ENCODE measurements at places on chromosomes 1 and 21.

- no peak for DNase-seq
Observed at GRCh38 chr1:185559684-185560331, 174.4 kb upstream of the HMCN1 start.

DNA sequence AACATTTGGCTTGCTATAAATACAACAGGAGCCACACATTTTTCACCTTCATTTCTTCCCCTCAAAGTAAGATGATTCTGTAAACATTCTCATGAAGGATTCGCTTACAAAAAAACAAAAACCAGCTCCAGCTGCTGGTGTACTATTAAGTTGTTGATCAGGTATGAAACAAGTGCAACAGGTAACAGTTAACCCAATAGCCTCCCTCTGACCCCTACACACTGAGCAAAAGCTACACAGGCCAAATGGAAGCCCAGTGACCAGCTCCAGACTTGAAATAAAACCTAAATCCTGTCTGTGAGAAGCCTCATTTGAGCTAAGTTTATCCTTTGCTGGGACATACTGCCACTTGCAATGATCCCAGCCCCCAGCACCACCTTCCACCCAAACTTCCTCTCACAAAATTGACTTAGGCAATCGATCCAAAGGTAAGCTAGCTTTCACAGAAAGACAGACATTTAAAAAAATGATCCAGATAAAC is 991 bp downstream of the TIAM1 start:
- no peak for DNase-seq

GRCh38 chr1:247905910-247906503 is 10.6 kb downstream of the OR2W3 start:
- no peak for DNase-seq

DNA sequence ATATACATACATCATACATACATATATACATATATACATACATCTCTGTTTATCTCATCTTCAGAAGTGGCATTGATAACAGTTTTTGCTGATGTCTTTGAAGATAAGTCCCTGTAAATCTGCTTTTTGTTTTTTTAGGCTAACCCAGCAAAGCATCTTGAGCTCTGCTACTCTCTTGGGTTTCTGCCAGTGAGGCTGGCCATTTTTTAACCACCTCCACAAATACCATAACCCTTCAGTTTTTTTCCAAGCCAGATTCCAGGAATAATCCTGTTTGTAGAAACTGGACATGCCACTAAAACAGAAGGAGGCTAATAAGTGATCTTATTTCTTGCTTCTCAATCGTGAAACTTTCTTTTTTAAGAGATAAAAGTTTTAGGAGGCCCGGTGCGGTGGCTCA is 21.6 kb downstream of the SDHC start:
- DNase-seq = no peak

DNA sequence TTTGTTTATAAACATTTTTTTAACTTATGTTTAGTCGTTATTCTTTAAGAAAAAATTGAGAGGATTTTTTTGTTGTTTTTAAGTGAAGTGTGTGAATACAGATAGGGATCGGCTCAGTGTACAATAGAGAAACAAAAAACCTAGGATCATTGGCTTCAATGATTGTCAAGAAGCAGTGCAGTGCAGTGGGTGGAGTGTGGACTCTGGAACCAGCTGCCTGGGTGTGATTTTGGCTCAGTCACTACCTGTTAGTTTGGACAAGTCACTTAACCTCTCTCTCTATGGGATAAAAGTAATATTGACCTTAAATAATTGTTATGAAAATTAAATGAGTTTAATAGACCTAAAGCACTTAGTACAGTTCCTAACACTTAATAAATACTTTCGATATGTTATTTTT is 41.3 kb downstream of the SCCPDH start:
- DNase-seq = no peak

DNA sequence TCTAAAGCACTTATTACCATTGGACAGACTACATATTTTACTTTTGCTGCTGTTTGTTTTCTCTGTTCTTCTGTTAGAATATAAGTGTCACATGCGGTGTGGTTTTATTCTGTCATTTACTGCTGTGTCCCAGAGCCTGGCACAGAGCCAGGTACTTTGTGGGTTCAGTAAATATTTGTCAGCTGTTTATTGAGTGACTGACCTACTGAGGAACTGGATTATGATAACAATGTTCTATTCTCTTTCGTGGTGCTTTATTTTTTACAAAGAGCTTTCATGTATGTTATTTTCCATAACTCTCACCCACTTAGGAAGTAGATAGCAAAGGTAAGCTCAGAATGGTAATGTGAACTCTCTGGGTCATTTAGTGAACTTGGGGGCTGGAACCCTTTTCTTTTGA is 118.8 kb downstream of the RWDD3 start:
- peak; percentile 97 for DNase-seq

DNA sequence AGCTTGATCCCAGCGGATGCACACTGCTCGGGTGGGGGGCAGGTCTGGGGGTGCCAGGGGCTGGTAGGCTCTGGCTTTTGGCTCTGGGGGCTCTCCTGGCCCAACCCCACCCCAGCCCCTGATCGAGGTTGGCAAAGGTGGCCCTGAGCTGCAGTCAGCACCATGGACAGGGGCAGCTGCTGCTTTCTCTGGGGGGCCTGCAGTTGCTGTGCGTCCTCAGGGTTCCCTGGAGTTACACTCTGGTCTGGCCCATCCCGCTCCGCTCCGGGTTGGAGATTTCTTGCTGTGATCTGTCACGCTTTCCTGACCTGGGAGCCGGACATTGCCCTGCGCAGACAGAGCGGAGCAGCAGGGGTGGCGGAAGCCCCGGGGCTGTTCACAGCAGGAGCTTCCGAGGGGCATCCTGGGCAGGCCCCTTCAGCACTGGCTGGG is 8.0 kb upstream of the PLCH2 start:
- no peak for DNase-seq

- DNase-seq = no peak
Observed at GRCh38 chr1:19488136-19488535, 2.8 kb upstream of the CAPZB start.

DNA sequence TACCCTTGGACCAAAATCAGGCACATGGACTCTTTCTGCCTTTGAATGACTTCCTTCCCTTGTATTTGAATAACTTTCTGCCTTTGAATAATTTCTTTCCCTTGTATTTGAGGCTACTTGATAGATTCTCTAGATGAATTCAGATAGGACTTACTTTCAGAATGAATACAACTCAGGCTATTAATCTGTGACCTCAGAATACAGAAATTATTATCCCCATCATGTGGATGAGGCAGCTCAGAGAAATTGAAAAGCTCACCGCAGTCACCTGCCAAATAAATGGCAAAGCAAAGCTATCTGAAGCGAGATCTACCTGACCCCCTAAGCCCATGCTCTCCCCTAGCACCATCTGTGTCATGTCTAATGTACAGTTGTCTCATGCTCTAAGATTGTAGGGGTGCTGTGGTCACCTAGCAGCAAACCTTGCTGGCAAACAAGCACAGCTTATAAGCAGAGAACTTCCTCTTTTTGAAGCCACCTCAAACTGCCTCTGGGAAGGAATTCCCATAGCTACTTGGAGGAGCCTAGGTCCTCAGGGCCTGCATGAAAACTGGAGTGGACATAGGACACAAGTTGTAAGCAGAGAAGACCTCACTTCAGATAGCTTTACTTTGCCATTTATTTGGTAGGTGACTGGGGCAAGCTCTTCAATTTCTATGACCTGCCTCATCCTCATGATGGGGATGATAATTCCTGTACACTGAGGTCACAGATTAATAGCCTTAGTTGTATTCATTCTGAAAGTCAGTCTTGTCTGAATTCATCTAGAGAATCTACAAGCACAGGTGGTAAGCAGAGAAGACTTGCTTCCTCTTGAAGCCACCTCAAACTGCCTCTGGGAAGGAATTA is 66.1 kb downstream of the FASLG start:
- no peak for DNase-seq

DNA sequence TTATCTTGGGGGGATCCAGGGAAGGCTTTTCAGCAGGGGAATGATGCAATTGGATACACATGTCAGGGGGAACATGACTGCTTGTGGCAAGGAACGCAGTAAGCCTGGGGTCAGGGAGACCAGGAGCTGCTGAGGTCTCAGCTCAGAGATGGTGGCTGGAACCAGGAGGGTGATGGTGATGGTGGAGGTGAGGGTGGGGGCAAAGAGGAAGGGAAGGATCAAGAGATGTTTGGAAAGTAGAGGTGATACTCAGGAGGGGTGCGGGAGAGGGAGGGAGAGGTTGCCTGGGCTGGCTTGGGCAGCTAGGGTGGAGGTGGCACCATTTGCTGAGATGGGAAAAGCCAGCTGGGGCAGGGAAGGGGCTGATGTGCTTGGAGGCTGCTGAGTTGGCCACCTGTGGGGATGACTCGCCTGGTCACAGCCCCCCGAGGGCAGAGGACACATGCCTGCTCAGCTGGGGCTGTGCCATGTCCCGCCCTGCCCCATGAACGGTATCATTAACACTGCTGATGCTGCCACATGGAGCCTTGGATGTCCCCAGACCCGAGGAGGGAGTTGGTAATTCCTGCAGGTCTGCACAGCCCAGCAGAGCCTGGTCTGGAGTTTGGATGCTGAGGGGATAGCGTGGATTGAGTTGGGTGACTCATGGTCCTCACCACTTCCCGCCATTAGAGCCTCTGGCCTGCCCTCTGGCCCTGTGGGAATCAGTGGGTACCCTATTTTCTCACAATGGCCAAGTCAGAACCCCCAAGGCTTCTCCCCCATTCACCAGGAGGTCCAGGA is 6.3 kb upstream of the PADI1 start:
- no peak for DNase-seq

DNA sequence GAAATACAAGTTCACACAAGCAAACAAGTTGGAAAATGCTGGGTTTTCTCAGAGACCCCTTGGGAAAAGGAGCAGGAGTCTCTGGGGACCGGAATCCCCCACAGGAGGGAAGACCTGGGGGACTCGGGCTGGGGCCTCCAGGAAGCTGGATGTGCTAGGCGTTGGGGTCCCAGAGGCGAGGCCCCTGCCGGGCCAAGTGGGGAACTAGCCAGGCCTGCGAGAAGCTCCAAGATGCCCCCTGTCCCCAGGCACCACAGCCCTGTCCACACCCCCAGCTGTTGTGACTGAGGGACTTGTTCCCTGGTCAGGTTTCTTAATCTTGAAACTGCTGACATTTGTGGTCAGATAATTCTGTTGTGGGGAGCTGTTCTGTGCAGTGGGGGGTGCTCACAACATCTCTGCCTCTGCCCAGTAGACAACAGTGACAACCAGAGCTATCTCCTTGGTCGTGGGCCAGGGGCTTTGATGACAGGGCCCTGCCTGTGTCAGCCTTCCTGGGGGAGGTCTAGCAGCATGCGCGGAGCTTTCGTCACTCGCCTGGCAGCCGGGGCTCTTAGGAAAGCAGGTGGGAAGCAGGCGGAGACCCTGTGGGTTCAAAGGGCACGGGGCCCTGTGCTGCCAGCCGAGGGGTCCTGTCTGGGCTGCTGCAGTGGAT is 126.4 kb upstream of the ARHGEF16 start:
- no peak for DNase-seq

DNA sequence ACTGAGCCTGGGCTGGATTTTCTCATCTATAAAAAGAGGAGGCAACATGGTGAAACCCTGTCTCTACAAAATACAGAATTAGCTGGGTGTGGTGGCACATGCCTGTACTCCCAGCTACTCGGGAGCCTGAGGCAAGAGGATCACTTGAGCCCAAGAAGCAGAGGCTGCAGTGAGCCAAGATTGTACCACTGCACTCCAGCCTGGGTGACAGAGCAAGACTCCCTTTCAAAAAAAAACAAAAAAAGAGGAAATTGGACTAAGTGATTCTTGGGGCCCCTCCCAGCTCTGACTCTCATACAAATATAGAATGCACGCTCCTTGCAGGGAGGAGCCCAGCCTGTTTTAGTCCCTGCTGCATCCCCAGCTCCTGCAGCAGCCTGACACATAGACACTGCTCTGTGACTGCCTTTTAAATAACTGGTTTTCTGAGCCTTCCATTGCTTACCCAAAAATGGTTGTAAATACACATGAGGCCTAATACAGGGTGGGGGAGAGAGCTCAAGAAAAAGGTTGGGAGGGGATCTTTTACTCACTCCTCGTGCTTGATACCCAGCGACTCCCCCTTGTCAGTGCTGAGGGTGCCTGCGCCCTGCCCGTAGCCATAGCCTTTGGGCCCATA is 17.2 kb downstream of the CSRP1 start:
- DNase-seq = no peak

GRCh38 chr1:21550866-21551475 is 41.7 kb downstream of the ALPL start:
- DNase-seq = no peak
